ENCODE measurements at places on chromosomes 2 and 18.

- no peak for DNase-seq
These were observed 206.8 kb upstream of the TNP1 start for GRCh38 chr2:217066510-217067270.

DNA sequence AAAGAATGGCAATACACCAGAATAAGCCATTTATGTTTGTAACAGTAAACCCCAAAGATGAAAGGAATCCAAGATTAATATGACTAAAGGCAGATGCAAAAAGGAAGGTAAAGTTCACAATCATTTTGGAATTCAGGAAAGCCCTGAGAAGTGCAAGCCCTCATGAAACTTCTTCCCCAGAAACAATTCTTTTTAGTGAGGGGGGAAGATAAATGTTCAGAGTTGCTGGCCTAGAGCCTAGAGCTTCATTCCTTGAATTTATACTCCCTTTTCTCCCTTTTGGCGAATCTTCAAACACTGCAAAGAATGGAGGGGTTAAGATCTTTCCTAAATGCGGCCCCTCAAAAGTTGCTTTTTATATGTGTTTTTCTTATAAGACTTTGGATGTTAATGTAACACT, 368.8 kb downstream of the MEIS1 start:
- no peak for DNase-seq

GRCh38 chr2:169768262-169768995, 30.2 kb upstream of the SSB start:
- no peak for DNase-seq

DNA sequence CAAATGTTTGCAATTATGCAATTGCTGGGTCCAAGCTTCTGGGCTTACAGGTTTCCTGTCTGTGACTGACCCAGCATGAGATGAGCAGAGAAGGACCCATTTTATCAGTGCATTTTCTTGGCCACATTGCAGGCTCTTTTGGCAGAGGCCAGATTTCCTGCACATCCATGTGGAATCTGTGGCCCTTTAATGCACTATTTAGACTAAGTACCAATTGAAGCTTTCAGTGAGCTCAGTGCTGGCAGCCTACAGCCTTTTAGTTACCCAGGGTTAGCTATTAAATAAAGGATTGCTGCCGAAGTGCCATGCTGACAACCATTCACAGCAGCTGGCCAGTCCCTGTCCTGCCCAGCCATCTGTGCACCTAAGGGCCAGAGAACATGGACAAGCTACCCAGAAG, 165.0 kb downstream of the ANKRD30B start:
- no peak for DNase-seq

DNA sequence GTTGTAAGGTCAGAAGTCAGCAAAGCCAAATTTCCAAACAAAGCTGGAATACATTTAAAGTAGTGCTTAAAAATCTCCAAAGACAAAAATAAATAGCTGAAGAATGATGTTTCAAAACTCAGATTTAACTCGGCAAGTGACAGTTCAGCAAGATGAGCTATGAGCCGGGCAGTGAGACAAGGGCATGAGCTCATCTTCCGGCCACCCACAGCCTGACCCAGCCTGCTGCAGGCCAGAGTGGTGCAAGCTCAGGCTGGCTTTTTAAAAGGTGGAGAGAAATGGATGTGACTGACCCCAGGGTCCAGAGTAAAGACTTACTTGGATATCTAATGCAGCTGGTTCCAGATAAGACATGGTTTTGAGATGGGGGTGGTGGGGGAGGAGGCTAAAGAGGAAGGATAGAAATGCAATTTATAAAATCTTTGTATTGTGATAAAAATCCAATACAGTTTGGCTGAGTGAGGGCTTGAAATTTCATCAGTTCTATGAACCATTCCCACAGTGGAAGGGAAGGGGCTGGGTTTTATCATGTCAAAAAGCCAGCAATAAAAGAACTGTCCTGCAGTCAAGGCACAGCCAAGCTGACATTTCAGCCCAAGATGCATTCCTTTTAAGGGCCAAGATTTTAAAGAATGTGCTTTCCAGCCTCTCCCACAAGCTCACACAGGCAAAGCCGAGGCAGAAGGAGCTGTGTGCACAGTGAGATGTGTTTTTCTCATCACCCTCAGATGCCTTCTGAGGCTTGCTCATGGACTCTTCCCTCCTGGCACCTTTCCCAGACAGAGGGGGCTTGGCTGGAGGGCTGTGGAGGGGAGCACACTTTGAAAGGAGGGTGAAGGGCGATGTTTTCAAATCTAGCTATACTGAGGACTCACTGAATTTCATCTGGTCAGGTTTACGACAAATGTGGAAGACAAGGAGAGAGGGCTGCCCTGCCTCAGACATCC, 97.9 kb upstream of the KLHL29 start:
- DNase-seq: no peak

- peak; percentile 30 for DNase-seq
These were observed at the start of gene CASP10 for GRCh38 chr2:201182650-201183364. CASP10 (plus strand) TSS chr2:201183141; CDS start chr2:201185778, 2,637 bp downstream.

DNA sequence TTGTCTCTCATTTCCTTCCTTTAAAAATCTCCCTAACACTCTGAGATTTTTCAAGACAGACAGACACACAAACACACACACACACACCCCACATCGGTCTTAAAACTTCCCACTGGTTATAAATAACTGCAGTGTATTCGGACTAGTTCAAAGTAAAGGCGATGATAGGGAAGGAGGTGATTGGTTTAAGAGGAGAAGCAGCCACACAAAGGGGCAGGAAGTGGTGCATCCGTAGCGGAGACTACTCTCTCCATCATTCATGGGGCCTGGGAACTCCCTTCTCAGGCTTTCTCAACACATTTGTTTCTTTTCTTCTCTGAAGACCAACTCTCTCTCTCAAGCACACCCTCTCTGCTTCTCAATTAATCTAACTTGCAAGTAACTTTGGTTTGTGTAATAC, 149.1 kb upstream of the DPP10 start:
- DNase-seq: no peak

DNA sequence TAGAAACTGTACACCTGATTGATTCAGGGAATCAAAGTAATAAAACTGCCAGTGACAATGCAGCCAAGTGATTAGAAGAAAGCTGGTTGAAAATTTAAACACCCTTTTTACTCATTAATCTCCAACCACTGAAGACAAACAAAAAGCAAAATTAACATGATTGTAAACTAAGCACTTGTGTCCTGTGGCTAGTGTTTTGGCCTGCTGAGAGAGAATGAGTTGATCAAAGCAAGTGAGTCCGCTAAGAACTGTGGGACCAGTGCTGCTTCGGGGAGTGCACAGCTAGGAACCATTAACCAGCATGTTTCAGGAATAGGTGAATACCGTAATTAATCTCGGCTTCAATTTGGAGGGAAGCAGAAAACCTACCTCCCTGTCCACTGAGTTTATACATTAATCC, 13.6 kb upstream of the PAPOLG start:
- no peak for DNase-seq

GRCh38 chr2:165176780-165177179, 27.1 kb downstream of the SCN3A start:
- DNase-seq: no peak

DNA sequence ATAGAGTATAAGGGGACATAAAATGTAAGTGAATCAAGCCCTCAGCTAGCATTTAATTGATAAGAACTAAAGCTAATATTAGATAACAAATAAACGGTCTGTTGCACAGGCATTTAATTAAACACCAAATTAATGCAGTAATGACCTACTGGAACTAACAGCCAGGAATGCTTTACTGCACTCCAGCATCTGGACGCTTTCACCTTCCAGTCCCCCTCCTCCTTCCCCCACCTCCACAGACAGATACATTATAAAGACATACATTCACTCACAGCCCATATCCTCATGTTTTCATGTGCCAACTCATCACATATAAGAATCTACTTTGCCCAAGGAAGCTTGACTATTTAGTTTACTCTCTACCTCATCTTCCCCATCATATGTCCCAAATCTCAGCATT, 337.4 kb upstream of the PIK3C3 start:
- no peak for DNase-seq

All from COR-L47 (cell line).